ENCODE measurements at places on chromosomes 12 and 14.

DNA sequence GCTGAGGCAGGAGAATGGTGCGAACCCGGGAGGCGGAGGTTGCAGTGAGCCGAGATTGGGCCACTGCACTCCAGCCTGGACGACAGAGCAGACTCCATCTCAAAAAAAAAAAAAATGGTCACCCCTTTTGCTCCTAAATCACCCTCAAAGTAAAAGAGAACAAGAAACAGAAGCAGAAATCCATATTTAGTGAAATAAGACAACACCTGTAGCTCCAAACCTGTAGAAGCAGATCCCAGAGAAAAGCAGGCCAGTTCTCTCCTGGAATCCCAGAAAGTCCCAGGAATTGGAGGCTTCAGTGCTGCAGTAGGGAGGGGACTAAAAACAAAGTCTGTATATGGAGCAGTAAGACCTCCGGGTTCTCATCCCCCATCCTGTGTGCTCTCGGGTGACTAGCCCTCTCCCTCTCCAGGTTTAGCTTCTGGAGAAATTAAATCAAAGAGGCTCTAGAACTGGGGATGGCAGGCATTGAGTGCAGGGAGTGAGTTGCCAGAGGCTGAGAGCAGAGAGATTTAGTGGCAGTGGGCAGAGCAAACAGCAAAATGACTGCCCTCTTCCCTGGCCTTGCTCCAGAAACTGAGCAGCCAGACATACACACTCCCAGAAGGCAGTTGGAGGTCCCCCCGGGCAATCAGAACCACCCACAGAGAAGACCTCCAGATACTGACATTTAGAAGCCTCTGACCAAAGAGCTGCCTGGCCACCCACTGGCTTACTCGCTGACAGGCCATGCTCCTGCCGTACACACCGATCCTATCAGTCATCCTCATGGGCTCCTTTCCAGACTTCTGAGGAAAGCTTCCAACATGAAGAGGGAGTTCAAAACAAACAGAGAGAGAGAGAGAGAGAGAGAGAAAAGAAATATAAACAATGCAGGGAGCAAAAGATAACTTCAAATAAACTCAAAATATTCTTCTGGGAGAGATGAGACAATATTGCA lies 6.3 kb upstream of the MLXIP start:
- H3K36me3 ChIP-seq = no peaks in the 10 kb centered on the region
- DNase-seq = no peak
- no peak overlapping the region for H3K4me3 ChIP-seq
- peak overlapping the region; percentile 59 for H3K27ac ChIP-seq

DNA sequence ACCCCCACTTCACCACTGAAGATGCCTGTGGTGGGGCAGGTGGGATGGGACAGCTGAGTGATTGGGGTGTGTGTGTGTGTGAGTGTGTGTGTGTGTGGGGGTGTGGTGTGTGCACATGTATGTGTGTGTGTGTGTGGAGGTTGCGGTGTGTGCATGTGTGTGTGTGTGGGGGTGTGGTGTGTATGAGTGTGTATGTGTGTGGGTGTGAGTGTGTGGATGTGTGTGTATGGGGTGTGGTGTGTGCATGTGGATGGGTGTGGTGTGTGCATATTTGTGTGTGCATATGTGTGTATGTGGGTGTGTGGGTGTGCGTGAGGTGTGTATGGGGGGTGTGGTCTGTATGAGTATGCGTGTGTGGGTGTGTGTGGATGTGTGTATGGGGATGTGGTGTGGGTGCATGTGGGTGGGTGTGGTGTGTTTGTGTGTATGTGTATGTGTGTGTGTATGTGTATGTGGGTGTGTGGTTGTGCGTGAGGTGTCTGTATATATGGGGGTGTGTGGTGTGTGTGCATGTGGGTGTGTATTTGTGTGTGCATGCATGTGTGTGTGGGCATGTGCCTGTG lies 61.6 kb downstream of the PLEKHG3 start:
- H3K27me3 ChIP-seq = no peaks in the 10 kb centered on the region
- no peaks in the 10 kb centered on the region for H3K36me3 ChIP-seq
- DNase-seq = no peak
- no peak overlapping the region for H3K4me3 ChIP-seq

DNA sequence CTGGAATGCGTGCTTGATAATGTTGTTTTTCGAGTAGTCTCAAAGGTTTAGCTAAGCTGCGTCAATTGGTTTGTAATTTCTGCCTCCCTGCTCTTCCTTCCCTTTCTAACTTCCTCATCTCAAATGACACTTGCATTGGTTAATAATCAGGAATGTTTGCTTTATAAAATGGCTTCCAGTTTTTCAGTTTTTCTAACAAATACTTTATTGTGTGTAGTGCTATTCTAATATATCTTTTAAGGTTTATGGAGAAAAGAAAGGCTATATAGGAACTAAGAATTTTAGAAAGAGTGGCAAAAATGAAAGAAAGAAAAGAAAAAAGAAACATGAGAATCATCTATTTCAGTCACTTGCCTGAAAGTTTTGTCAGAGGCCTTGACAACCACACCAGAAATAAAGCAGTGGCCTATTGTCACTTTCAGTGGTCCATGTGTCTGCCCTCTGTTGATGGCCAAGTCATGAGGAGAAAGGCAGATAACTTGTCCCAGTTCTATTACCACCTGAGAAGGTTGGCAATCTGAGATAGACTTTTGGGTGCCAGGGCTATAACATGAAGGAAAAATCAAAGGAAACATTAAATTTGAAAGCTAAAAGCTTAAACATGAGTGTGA lies 221.9 kb upstream of the KITLG start:
- H3K27ac ChIP-seq = no peak overlapping the region
- H3K36me3 ChIP-seq = no peaks in the 10 kb centered on the region
- DNase-seq = no peak
- H3K4me3 ChIP-seq = no peak overlapping the region
- no peaks in the 10 kb centered on the region for H3K4me1 ChIP-seq
- no peaks in the 10 kb centered on the region for H3K27me3 ChIP-seq

DNA sequence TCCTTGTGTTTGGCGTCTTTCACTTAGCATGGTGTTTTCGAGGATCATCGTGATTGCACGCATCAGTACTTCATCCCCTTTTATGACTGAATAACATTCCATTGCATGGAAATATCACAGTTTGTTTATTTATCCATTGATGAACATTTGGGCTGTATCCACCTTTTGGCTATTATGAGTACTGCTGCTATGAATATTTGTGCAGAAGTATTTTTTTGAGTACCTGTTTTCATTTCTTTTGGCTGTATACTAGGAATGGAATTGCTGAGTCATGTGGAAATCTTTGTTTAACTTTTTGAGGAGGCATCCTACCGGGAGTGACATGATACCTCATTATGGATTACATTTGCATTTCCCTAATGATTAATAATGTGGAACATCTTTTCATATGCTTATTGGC lies 66.4 kb downstream of the WNK1 start:
- peaks cover 31% of the 10 kb centered on the region for H3K4me1 ChIP-seq
- DNase-seq = no peak
- H3K27ac ChIP-seq = peak overlapping the region; percentile 35
- peaks cover 53% of the 10 kb centered on the region for H3K36me3 ChIP-seq
- no peak overlapping the region for H3K4me3 ChIP-seq

DNA sequence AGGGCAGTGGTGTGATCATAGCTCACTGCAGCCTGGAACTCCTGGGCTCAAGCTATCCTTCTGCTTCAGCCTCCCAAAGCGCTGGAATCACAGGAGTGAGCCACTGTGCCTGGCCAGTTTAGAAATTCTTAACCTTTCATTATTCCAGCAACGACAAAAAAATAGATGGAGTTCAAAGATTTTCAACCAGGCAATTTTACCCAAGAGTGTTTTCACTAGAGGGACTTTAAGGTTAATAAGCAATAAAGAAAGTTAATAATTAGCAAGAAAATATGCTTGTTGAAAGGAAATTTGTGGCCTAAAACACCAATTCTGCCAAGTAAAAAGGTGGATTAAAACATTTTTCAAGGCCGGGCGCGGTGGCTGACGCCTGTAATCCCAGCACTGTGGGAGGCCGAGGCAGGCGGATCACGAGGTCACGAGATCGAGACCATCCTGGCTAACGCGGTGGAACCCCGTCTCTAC lies 14.8 kb downstream of the CDKL1 start:
- DNase-seq = no peak
- no peak overlapping the region for H3K27ac ChIP-seq
- no peaks in the 10 kb centered on the region for H3K36me3 ChIP-seq

DNA sequence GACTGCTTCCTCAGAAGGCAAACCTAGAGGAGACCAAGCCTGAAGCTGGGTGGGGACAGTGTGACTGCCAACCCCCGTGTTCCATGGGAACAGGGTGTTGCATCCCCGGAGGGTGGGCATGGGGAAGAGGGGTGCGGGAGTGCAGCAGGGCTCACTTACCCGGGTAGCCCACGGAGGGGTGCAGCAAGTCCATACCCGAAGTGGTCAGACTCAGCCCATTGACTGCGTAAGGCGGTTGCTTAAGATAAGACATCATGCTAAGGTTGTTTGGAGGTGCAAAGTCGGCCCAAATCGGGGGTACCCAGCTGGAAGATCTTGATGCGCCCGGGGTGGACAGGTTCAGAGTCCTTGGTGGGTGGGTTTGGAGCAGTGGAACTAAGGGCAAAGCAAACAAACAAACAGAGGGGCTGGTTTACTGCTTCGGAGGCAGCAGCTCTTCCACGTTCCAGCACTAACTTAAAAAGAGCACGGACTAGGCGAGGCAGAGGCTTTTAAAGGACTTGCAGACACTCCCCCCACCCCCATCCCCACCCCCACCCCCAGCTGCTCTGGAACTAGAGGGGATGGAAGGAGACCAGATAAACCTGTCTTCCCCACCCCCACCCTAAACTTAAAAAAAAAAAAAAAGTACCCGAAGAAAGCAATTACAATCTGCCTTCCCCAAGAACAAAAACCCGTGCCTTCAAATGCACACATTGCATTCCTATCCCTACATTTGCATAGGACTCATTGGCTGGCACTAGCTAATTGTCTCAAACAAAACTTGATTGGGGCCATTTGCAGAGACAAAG lies 4.9 kb downstream of the OTX2 start:
- no peak for DNase-seq
- H3K27ac ChIP-seq = no peak overlapping the region
- H3K27me3 ChIP-seq = peaks cover 96% of the 10 kb centered on the region

DNA sequence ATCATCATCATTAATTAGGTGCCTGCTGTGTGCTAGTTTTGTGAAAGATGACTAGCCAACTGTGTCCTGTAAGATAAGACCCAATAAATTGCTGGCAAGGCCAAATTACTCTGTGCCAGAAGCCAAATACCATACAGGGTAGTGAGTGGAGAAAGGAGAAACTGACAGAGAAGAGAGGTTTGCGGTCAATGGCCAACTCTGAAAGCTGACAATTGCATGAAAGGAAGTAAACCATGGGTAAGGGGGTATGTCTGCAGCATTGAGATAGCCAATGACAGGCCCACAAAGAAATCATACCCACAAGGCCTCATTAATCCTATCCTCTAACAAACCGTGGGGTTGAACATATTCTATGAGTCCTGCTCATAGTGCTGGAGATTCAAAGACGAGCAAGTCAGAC lies 236.6 kb upstream of the CCDC196 start:
- H3K4me3 ChIP-seq = no peak overlapping the region
- no peaks in the 10 kb centered on the region for H3K4me1 ChIP-seq
- peaks cover 19% of the 10 kb centered on the region for H3K27me3 ChIP-seq
- H3K36me3 ChIP-seq = no peaks in the 10 kb centered on the region

DNA sequence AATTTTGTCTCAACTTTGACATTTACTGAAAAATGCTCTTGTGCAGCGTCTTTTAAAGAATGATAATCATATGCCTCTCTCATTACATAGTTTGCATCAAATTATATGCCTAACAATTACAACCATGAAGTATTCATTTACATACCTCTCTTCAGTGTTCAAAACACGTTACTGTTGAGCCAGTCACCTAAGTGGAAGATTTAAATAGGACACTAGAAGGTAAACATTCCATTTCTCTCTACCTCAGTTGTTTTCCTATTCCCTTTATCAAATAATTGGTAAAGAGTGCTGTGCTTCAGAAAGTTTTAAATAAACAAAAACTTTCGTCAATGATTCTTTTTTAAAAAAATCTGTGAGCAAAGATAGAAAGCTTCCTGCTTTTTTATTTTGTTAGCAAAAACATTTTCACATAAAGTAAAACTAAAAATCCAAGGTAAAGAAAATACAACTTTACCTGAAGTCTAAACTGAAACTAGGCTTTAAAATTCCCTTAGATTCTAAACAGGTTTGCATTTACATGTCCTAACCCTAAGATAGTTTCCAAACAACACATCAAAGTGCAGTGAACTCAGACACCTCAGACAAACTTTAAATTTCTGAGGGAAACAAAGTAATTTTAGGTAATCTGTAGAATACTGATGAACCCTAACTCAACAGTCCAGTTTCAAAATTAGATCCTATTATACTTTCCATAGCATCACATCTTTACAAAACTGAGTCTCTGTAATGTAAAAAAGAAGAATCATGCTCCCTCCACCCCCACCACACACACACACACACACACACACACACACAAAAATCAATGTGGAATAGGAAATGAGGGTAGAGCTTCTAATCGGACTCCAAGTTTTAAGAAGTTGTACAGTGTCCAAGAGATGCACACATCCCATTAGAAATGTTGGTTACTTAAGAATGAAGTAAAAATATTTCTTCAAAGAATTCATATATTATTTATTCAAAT lies 46.2 kb downstream of the PAWR start:
- H3K4me3 ChIP-seq = no peak overlapping the region
- no peak overlapping the region for H3K27ac ChIP-seq
- no peaks in the 10 kb centered on the region for H3K4me1 ChIP-seq
- H3K27me3 ChIP-seq = no peaks in the 10 kb centered on the region

GRCh38 chr12:46388427-46389021 lies 16.0 kb upstream of the SLC38A2 start:
- peaks cover 24% of the 10 kb centered on the region for H3K36me3 ChIP-seq
- no peak overlapping the region for H3K4me3 ChIP-seq
- no peaks in the 10 kb centered on the region for H3K27me3 ChIP-seq
- DNase-seq = no peak

DNA sequence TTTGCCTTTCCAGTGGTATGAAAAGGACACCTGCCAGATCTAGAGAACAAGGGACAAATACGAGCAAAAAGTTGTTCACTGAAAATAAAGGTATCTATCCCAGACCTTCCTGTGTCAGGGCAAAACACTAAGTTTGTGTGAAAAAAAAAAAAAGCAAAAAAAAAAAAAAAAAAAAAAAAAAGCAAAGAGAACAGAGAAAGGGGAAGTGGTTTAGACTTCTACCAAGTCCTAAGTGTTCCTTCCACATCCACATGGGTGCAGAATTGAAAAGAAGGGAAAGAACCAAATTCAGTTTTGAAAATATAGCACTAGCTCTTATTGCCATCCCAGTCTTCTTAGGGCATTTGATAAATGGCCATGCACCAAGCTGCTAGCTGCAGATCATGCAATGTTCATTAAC lies 41.7 kb downstream of the ZCRB1 start:
- H3K4me1 ChIP-seq = no peaks in the 10 kb centered on the region
- H3K36me3 ChIP-seq = no peaks in the 10 kb centered on the region
- H3K27me3 ChIP-seq = no peaks in the 10 kb centered on the region
- no peak overlapping the region for H3K27ac ChIP-seq
- no peak for DNase-seq
- no peak overlapping the region for H3K4me3 ChIP-seq
